Smooth muscle cell of the coronary artery (primary cell): ENCODE measurements at places on chromosomes 12 and 14. TPM values are rescaled to one million over a fixed set of nuclear protein-coding genes. Genes with fewer than 3 reads are reported as not detected.

MFAP5 gene
- 124 and 415 TPM in 2 replicates for total RNA-seq

FAM177A1 gene
- total RNA-seq: 30.5 and 74.6 TPM in 2 replicates

NAV3 gene
- 39.5 and 102 TPM in 2 replicates for total RNA-seq

NELL2 gene
- not detected in 2 replicates for total RNA-seq

MAP3K9 gene
- total RNA-seq: under 0.01 and 0.08 TPM in 2 replicates

OASL gene
- total RNA-seq: 0.15 and 0.23 TPM in 2 replicates

C14orf180 gene
- not detected in 2 replicates for total RNA-seq

PZP gene
- not detected in 2 replicates for total RNA-seq

TAS2R42 gene
- total RNA-seq: not detected in 2 replicates

DPPA3 gene
- total RNA-seq: not detected in 2 replicates

INHBC gene
- not detected in 2 replicates for total RNA-seq

KLHL33 gene
- total RNA-seq: 0.23 TPM in 1 of 2 replicates, not detected in the other

KRT78 gene
- not detected in 2 replicates for total RNA-seq

TAS2R31 gene
- total RNA-seq: 1.2 and 2.3 TPM in 2 replicates

PRPH gene
- total RNA-seq: 0.35 and 1.5 TPM in 2 replicates

AJUBA gene
- 19.2 and 54.1 TPM in 2 replicates for total RNA-seq

OR10AD1 gene
- total RNA-seq: not detected in 2 replicates

INF2 gene
- total RNA-seq: 26.3 and 30.9 TPM in 2 replicates

SSTR1 gene
- total RNA-seq: 0.45 and 1.1 TPM in 2 replicates

NKX2-1 gene
- total RNA-seq: not detected in 2 replicates

KRT75 gene
- not detected in 2 replicates for total RNA-seq

TBX5 gene
- total RNA-seq: 1.1 TPM in 2 replicates

KRT79 gene
- not detected in 2 replicates for total RNA-seq

CMTM5 gene
- total RNA-seq: not detected in 2 replicates

B3GNT4 gene
- 0.08 TPM in 1 of 2 replicates, not detected in the other for total RNA-seq

IL31 gene
- not detected in 2 replicates for total RNA-seq

NRIP2 gene
- not detected in 2 replicates for total RNA-seq

KLRC4 gene
- total RNA-seq: not detected in 2 replicates

PDZRN4 gene
- total RNA-seq: 1.1 TPM in 1 of 2 replicates, not detected in the other

EFS gene
- 1.1 and 4.9 TPM in 2 replicates for total RNA-seq

ANKRD33 gene
- total RNA-seq: 0.23 TPM in 1 of 2 replicates, not detected in the other

PLA2G1B gene
- not detected in 2 replicates for total RNA-seq

COCH gene
- total RNA-seq: 0.12 and 0.15 TPM in 2 replicates

HOXC5 gene
- total RNA-seq: 0.12 TPM in 1 of 2 replicates, not detected in the other

COL2A1 gene
- total RNA-seq: not detected in 2 replicates

FIGNL2 gene
- total RNA-seq: 0.12 TPM in 1 of 2 replicates, not detected in the other

NPAS3 gene
- total RNA-seq: 0.08 and 1.1 TPM in 2 replicates

PGF gene
- 16.2 and 29.3 TPM in 2 replicates for total RNA-seq

RAD51AP1 gene
- total RNA-seq: 0.23 and 3.2 TPM in 2 replicates

KRT81 gene
- total RNA-seq: 0.23 TPM in 1 of 2 replicates, not detected in the other

FITM1 gene
- 0.23 TPM in 1 of 2 replicates, not detected in the other for total RNA-seq

PYGL gene
- total RNA-seq: 66.4 and 98.6 TPM in 2 replicates

SDR9C7 gene
- total RNA-seq: not detected in 2 replicates
